ENCODE measurements at places on chromosomes 2 and 18. TPM values are rescaled to one million over a fixed set of nuclear protein-coding genes. Genes with fewer than 3 reads are reported as not detected.

DNA sequence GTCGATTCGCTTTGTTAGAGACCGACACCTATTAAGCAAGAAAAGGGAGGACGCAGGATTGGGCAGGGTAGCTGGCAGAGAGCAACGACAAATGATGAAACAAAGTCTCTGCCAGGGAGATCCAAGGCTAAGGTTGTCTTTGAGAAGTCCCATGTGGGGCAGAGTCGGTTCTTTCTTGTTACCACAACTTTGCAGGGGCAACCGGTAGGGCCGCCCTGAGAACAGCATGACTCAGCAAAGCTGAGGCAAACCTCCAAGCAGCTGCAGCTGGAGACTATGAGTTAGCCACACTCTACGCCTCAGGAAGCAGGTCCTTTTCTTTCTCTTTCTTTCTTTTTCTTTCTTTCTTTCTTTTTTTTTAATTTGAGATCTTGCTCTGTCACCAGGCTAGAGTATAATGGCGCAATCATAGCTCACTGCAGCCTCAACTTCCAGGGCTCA is 452.3 kb upstream of the ID2 start:
- no peak for DNase-seq

DNA sequence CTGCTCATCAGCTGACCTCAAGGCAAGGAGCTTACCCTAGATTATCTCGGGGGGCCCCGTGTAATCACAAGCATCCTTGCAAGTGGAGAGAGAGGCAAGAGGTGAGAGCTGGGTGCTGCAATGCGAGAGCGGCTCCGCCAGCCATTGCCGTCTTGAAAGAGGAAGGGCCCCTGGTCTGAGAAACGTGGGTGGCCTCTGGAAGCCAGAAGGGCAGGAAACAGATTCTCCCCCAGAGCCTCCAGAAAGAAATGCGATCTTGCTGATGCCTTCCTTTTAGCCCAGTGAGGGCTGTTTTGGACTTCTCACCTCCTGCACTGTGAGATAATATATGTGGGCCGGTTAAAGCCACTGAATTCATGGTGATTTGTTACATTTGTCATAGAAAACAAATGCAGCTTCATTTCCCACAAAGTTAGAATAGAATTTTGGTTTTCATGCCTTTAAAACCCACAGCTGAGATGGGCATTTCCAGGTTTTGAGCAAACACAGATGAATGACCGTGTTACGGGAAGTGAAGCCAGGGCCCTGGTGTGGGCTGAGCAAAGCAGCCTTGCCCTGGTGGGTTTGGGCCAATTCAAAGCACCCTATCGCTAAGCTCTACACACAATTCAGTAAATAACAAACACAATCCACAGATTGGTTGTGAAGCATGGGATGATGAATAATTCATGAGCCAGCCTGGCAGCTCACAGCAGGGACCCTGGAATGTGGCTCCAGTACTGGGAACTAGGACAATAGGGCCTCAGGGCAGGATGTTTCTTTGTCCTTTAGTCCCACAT is 319.9 kb upstream of the HS6ST1 start:
- DNase-seq, result no peak

GRCh38 chr2:63982335-63982734 is 36.9 kb downstream of the VPS54 start:
- no peak for DNase-seq

The MAP3K19 gene
- not detected for polyA plus RNA-seq

The SERPINB4 gene
- not detected for polyA plus RNA-seq

All from naive B cell (primary cell).